ENCODE measurements at places on chromosomes 12 and 14.

- no peak for DNase-seq
These were observed 13.1 kb downstream of the DYNC1H1 start for GRCh38 chr14:101977311-101978071.

DNA sequence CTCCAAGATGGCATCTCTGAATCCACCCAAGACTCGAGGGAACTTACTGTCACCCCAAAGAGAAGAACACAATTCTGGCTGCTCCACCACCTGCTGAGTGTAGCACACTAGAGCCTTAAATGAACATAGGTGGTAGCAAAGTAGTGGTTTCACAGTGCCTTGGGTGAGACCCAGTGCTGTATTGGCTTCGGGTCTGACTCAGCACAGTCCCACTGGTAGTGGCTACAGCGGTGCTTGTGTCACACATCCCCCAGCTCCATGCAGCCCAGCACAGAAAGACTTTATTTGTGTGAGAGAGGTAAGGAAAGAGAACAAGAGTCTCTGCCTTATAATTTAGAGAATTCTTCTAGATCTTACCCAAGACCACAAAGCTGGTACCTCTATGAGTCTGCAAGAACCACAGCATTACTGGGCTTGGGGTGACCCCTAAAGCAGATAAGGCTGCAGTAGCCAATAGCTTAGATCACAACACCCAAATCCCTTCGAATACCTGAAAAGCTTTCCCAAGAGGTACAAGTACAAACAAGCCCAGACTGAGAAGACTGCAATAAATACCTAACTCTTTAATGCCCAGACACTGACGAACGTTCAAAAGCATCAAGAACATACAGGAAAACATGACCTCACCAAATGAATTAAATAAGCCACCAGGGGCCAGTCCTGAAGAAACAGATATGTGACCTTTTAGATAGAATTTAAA lies 83.3 kb upstream of the SLC38A4 start:
- DNase-seq, result no peak

DNA sequence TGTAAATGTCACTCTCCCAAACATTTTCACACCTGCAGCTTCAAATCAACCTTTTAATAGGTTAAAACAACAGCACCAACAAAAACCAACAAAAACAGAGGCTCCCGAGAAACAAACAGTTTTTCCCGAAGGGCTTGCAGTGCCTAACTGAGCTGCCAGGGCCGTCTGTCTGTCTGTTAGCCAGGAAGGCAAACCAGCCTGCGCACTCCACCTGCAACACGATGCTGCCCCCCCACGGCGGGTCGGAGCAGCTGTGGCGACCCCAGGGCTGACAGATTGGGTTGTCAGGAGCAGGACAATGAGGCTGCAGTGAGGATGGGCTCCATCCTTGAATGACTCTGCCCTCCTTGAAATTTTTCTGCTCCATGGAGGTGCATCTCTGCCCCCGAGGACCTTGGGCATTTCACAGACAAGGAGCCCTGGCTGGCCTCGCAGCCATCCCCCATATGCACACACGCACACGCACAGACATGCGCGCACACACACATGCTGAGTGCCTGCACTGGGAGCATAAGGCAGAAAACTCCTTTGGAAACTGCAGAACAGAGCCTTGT lies 2.6 kb downstream of the RTL1 start:
- no peak for DNase-seq

DNA sequence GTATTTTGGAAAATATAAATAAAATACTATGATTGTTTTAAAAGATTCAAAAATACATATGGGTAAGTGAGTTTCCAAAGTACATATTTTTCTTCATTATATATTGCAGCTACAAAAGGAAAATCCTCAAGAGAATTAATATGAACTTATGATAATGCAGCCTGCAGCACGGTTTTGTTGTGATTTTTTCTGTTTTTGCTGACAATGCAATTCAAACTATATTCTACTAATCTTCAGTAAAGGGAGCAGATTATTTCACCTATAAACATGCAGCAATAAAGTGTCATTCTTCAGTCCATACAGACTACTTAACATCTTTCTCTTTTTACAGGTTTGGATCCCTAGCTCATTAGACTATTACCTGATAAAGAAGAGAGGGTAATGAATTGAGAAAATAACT lies 582.1 kb upstream of the MGAT4C start:
- DNase-seq, result no peak

- no peak for DNase-seq
These were observed 33.5 kb downstream of the CYP46A1 start for GRCh38 chr14:99717682-99718013.

- DNase-seq, result no peak
These were observed 14.8 kb upstream of the TMEM229B start for GRCh38 chr14:67503331-67503730.

- no peak for DNase-seq
These were observed 203.8 kb downstream of the TMEM132D start for GRCh38 chr12:129700036-129700435.

DNA sequence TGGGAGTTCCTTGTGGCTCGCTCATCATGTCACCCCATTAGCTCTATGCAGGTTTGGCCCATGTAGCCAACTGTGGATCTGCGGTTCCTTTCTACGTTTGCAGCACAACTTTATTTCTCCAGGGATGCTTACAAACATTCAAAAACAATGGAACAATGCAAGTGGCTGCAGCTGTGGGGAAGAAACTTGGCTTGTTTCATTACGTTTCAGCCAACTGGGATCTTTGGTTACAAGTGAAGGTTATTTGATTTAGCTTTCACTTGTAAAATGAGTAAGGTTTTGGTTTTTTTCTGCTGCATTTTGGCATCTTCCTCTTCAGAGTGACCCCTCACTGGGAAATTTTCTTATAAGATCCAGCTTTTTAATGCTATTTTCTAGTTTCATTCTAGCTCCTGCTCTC lies 105.9 kb downstream of the PLXNC1 start:
- DNase-seq, result no peak

DNA sequence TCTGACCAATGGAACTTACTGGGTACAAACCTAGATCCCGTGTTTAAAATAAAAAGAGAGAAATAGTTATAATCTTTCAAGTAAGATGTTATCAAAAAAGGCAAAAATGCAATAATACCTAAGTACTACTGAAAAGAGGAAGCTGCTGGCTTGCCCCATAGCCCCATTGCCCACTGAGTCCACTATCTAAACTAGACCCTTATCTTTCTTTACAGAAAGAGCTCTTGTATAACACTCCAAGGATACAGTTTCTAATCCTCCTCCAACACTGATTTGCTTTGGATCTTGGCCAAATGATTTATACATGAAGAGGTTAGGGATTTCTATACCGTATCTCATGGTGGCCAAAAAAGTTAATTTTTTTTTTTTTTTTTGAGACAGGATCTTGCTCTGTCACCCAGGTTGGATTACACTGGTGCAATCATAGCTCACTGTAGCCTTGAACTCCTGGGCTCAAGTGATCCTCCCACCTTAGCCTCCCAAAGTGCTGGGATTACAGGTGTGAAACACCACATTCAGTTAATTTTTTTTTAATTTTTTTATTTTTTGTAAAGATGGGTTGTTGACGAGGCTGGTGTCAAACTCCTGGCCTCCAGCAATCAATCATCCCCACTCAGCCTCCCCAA lies 2.6 kb downstream of the GXYLT1 start:
- no peak for DNase-seq

- DNase-seq, result no peak
These were observed 35.6 kb upstream of the VSX2 start for GRCh38 chr14:74203639-74204038.

GRCh38 chr12:82876075-82876474 lies 189.4 kb downstream of the TMTC2 start:
- DNase-seq, result no peak

DNA sequence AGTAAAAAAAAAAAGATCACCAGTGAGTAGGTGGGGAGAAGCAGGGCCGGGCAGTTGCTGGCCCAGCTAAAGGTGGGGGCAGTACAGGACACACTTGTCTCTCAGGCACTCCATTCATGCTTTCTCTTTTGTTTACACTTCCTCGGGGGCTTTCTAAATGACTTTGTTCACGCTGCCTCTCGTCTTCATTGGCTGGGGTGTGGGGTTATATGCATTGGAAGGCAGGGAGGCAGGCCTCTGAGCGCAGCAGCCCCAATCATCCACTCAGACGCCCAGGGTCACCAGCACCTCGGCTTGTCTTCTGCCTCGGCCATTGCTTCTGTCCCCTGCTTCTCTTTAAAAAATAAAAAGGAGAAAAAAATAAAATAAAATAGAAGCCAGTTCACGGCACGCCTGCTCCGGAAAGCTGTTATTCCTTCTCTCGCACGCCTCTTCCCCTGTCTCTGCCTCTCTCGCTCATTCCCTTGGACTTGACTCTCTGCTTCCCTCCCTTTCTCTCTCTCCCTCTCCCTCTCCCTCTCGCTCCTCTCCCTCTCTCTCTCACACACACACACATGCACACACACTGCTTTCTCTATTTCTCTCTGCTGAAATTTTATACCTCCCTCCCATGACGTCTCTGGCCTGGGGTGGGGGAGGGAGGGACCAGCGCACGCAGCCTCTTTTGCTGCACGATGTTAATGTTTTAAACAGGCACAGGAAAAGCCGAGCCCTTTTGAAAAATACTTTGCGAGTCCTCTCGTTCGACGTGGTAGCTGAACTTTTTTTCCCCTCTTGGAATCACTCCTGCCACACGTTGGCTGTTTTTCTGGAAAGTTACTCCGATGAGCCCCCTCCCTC lies at the start of gene TGFB3:
TSS of gene TGFB3 (minus strand) at position 570 of the 840 bp plus-strand sequence. CDS start 1,102 bp downstream, outside the sequence.
- peak; percentile 62 for DNase-seq

Measured in dorsolateral prefrontal cortex (tissue), 122 donors.